Putamen (tissue), 1 donor: ENCODE measurements at places on chromosomes 7 and 10.

- DNase-seq = no peak
Observed at GRCh38 chr10:75029857-75030256, 81.6 kb upstream of the SAMD8 start.

GRCh38 chr10:13351340-13351915 is 3.3 kb upstream of the SEPHS1 start:
- DNase-seq = no peak

- no peak for DNase-seq
Observed at GRCh38 chr10:27474741-27475140, 29.4 kb upstream of the RAB18 start.

GRCh38 chr7:111801277-111801676 is 239.0 kb upstream of the IMMP2L start:
- no peak for DNase-seq

GRCh38 chr10:50381642-50382041 is 130.3 kb upstream of the ASAH2 start:
- no peak for DNase-seq

GRCh38 chr7:103689255-103689654 is 243.2 kb upstream of the SLC26A5 start:
- no peak for DNase-seq

DNA sequence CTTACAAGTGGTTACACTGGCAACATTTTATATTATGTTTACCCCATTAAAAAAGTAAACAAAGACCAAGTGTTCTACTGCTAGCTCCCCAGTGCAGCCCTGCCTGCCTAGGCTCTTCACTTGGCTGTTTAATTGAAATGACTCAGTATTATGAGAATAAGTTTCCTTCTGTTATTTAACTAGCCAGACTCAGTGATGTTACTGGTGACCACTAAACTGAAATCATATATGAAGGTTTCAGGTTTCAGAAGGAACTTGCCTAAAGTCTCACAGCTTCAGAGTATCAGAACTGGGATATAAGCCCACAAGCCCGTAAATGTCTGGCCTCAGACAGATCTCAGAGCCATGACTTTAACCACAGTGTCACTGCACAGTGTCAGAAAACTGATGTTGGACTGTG is 66.8 kb upstream of the EXOC4 start:
- DNase-seq = no peak

GRCh38 chr10:4830551-4830950 is 4.5 kb downstream of the AKR1E2 start:
- no peak for DNase-seq

- no peak for DNase-seq
Observed at GRCh38 chr10:84097787-84098353, 41.4 kb upstream of the GHITM start.

GRCh38 chr7:151276666-151277590 is 28.4 kb upstream of the SMARCD3 start:
- DNase-seq = peak; percentile 49

DNA sequence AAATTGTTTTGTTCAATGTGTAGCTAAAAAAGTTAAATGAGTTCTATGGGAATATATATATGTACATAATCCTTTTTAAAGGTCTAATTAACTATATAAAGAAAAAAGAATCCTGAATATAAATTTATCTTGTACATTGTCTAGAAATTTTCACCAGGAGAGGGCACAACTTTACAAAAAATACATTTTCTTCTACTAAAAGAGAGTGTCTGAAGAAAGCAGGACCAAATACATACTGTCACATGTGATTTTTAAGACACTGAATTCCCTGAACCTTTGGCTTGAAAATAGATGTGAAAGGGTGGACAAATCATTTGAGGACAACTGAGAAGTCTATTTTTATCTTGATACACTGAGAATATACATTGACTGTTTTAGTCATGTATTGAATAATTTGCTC is 204.3 kb downstream of the DGKB start:
- peak; percentile 17 for DNase-seq

- no peak for DNase-seq
Observed at GRCh38 chr7:135320268-135320667, 86.6 kb downstream of the STRA8 start.

DNA sequence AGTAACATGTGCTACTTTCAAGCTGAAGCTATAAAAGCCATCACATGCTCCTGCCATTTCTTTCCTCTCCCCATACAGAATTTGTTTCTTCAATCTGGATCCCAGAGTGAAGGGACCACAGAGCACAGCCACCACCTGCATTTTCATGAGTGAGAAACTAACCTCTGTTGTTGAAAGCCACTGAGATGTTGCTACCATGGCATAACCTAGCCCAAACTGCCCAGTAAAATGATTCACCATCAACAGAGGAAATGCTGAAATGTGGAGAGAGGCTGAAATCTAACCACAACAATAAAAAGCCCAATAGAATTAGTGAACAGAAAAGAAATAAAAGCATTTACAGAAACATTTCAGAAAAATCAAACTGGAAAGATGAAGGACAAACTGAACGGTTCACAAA is 125.2 kb downstream of the AMPH start:
- DNase-seq = no peak

- DNase-seq = no peak
Observed at GRCh38 chr7:29207162-29207801, 12.7 kb downstream of the CHN2 start.

DNA sequence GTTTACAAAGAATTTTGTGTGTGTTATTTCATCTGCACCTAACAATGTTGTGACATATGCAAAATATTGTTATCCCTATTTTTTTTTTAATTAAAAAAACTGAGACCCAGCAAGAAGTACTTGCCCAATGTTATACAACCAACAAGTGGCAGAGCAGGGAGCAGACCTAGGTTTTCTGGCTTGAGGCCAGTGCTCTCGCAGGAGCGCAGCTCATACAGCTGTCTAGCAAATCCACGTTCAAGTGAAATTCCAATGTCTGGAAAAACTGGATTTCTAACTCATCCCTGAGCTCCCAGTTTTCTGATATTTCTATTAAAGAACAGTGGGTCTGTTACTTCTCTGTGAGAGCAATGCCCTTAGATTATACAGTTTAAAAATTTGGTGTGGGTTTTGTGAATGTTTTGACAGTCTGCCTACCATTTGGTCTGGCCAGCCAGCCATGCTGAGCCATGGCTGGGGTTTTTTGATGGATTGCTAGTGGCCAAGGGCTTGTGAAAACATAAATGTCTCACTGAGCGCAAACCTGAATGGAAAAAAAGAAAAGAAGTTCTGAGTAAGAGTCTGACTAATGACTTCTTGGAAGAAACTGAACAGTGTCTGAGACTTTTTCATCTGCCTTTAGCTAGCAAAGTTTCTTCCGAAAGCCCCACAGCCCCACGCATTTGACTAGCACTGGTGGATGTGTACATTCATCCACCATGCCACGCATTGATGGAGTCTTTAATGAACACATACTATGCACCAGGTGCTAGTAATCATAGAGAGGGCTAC is 15.4 kb upstream of the PRF1 start:
- DNase-seq = no peak

- no peak for DNase-seq
Observed at GRCh38 chr7:118907911-118908527, 683.5 kb downstream of the ANKRD7 start.

GRCh38 chr7:159311172-159311494 is 166.5 kb upstream of the VIPR2 start:
- no peak for DNase-seq

GRCh38 chr7:157704365-157704764 is 367.6 kb downstream of the DNAJB6 start:
- no peak for DNase-seq
